ENCODE measurements at places on chromosomes 3 and 15.

- DNase-seq: no peak
Measured at GRCh38 chr15:71219101-71219500, 103.8 kb downstream of the THSD4 start.

GRCh38 chr3:22012471-22012870, 261.5 kb upstream of the ZNF385D start:
- DNase-seq: no peak

- peak; percentile 6 for DNase-seq
Measured at GRCh38 chr3:42961633-42962032, 17.5 kb upstream of the GASK1A start.

- no peak for DNase-seq
Measured at GRCh38 chr15:100893261-100893963, 13.8 kb downstream of the ALDH1A3 start.

DNA sequence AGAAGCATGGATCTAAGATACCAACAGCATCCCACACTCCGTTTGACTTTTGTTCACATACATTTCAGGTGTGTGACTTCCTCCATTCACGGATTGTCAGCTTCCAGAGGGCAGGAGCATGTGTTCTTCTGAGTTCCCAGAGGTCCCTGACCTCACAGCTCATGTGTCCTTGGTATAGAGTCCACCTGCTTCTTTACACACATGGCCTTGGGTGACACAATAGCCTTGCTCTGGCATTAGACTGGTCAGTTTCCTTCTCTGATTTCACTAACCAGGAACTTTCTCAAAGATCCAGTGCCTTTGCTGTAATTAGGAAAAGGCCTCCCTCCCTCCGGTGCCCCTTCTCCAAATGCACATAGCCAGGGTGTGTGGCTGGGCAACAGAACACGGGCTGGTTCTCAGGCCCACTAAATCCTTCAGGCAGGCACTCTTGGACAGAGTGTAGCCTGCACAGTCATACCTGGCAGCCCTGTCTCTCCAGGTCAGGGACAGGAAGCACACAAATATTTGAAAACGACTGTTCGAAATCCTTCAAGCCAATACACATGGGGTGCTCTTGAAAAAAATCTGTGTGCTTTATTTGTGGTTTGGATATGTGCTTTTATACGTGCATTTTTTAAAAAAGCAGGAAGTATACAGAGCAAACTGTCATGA, 81.1 kb downstream of the TRIM42 start:
- no peak for DNase-seq

- DNase-seq: no peak
Measured at GRCh38 chr3:122681284-122681973, 790 bp downstream of the PARP14 start.

GRCh38 chr3:58487140-58487886, 4.6 kb upstream of the KCTD6 start:
- DNase-seq: peak; percentile 31

DNA sequence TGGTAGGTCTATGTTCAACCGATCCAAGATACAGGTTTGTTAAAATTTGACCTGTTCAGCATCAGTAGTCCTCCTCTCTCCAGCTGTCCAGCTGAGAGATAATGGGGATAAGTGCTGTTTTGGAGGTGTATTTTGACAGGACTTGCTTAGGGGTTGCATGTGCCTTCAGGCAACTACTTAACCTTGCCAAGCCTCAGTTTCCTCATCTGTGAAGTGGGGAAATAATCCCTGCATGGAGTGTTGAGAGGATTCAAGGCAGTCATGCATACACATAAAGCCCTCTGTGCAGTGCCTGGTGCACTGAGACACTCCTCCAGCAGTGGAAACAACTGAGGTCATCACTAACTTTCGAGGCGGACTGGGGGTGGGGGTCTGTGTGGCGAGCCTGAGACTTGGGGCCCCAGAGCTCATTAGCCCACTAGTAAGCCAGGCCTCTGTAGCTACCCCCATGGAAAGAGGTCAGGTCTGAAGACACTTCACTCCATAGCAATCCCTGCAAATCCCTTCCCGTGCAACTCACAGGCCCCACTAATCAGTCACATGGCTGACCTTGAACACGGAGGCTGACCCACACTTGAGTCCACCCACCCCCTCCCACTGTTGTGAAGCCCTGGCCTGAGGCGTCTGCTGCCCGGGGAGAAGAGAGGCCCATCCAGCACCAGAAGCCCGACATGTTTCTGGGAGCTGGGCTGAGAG, 25.9 kb upstream of the SLC6A6 start:
- no peak for DNase-seq

DNA sequence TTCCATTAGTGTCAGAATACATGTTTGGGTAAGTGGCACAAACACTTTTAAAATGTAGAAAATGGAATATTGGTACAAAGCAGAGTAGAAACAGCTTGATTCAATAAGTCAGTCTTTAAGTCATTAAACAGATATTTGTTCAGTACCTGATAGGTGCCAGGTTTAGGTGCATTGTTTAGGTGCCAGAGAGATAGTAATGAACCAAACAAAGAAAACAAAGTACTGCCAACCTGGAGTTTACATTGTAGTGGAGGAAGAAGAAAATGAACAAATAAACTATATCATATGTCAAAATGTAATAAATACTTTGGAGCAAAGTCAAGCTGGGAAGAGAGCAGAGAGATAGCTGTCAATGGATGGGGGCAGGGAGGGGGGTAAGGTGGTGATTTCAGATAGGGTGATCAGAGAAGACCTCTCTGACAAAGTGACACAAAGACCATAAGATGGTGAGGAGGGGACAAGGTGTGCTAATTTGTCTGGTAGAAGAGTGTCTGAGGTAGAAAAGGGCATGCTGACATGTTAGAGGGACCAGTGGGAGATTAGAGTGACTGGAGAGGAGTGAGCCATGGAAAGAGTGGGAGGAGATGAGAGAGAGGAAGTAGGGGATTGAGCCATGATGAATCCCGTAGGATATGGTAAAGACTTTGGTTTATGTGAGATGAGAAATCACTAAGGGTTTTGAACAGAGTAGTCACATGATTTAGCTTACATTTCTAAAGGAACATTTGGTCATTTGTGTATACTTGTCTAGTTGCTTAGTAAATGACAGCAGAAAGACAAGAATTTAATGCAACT, 128.2 kb downstream of the UBE2E2 start:
- no peak for DNase-seq

DNA sequence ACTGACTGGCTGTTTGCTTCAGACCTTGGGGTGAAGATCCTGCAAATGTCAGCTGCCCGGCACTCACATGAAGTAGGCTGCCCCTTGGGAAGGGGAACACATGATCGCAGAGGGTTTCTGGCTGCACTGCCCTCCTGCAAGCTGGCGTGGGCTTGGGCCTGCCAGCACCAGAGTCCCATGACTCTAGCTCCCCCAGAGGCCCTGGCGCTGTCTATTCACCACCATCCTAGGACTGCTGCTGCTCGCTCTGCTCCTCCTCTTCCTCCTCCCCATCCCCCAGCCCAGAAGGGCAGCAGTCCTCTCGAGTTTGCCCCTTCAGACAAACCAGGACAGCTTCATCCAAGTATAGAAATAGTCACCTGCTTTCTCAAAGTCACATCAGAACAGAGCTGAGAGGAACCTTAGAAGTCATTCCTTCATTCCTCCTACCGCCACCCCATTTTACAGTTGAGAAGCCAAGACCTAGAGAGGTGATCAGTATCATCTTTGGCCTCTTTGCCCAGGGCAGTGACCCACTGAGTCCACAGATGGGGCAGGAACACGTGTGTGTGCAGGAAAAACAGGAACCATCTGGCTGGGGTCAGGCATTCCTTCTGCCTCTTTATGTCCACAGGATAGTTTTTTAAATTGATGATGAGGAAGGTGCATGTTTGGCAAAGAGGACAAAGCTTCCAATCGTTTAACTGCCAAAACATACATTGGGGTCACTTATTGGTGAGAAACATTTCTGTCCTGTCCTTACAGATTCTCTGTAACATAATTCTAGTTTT, 13.2 kb downstream of the DPH3 start:
- no peak for DNase-seq

GRCh38 chr3:12998648-12999047, 74.6 kb downstream of the IQSEC1 start:
- DNase-seq: no peak

GRCh38 chr3:118792191-118792590, 242.5 kb downstream of the IGSF11 start:
- no peak for DNase-seq

GRCh38 chr15:64699751-64700388, 75.5 kb downstream of the RBPMS2 start:
- no peak for DNase-seq

GRCh38 chr3:11495948-11496557, 147.7 kb downstream of the VGLL4 start:
- no peak for DNase-seq

DNA sequence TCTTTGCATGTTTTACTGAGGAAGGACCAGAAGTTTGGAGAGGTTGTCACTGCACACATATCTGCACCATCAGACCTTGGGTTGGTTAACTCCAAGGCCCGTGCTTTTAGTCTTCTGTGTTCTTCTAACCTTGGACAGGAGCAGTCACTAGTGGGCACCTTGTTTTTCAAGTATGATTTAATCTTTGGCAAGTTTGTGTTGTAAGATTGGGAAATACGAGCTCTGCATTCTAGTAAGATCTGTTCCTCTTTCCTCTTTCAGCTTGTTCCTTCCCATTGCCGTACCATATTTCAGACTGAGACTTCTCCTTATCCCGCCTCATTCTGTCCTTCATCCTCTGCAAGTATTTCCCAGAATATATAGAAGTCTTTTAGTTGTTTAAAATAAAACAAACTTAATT, 5.1 kb downstream of the TMOD2 start:
- DNase-seq: no peak

DNA sequence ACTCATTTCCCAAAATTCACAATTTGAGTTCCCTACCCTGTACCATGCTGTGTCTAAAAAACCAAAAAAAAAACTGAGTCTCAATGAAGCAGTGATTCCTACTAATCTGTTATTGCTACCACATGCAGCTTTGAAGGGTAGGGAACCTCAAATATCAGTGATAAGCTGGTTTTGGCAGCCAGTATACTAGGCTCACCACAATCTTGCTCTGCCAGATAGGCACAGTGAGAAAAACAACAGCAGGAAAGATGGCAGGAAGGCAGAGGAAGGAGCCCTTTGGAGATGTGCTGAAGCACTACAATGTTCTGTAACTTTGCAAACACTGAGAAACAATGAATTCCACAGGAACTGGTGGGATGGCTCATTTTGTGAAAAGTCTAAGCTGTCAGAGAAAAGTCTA, 96.9 kb upstream of the UBP1 start:
- DNase-seq: no peak

DNA sequence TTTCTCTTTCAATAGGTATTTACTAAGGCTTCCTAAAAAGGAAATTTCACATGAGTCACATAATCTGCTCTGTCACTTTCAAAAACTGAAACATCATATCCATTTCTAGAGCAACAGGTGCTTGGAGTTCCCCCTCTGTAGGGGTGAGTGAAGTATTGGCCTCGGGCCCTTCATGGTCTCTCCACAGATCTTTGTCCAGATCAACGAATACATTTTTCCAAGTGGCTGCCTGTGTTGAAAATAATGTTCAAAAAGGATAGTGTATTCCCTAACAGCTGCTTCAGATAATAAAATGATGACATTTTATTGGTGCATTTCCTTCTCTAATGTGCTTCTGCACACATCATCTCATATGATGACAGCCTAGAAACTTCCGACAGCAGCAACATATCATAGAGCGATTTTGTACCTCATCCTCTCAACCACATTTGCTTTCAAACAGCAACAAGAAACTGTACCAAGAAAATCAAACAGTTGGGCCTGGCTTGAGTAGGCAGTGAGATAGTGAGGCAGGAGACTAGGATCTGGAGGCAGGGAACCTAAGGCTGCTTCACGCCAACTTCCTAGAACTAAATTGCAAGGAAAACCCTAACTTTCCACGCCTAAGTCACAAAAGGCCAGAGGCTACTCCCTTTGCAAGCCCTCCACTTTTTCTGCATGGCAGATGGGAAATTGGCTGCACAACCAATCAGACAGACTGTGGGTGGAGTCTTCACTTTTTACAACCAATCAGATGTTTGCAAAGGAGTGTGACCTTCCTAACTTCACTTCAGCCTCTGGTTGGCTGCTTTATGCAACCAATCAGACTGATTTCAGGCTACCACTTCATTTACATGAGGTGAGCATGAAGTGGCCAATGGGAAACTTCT, 340.2 kb downstream of the LRRC3B start:
- no peak for DNase-seq

GRCh38 chr3:71502066-71502625, 81.4 kb downstream of the FOXP1 start:
- DNase-seq: no peak

DNA sequence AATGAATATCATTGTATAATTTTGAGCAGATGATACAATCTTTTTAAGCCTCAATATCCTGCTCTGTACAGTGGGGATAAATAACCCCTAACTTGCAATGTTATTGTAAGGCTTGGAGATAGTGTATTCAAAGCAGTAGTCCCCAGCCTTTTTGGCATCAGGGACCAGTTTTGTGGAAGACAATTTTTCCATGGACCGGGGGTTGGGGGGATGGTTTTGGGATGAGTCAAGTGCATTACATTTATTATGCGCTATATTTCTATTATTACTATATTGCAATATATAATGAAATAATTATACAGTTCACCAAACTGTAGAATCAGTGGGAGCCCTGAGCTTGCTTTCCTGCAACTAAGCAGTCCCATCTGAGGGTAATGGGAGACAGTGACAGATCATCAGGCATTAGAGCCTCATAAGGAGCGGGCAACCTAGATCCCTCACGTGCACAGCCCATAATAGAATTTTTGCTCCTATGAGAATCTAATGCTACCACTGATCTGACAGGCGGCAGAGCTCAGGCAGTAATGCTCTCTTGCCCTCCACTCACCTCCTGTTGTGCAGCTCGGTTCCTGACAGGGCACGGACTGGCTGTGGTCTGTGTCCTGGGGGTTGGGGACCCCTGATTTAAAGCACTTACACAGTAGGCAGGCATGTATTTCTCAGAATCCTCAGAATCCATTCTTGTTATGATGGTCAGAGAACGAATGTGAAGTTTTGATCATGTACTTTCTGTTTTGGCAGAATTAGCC, 102.2 kb downstream of the PTPRG start:
- no peak for DNase-seq

GRCh38 chr3:114034787-114035545, 21.4 kb downstream of the CCDC191 start:
- no peak for DNase-seq

- DNase-seq: no peak
Measured at GRCh38 chr3:86175051-86175536, 815.9 kb downstream of the VGLL3 start.

DNA sequence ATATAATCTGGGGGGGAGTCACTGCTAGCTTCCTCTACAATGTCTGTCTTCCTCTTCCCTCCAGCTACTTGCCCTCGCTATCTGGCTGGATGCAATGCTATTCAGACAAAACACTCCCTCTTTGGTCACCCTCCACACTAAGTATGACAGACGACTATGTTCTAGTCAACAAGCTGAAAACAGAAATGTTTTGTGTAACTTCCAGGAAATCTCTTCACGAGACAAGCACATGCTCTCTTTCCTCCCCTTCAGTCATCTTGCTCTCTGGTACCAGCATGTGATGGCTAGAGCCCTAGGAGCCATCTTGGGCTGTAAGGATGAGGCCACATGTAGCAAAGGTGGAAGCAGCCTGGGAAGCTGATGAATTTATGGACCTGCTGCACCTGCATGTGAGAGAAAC, 151.3 kb downstream of the ARRDC4 start:
- DNase-seq: no peak

GRCh38 chr15:90810354-90810753, 58.0 kb upstream of the FURIN start:
- DNase-seq: no peak
